ENCODE measurements at places on chromosomes 1 and 21. TPM values are rescaled to one million over a fixed set of nuclear protein-coding genes. Genes with fewer than 3 reads are reported as not detected.

TINAGL1 gene
- 0.69 TPM for total RNA-seq

PTCH2 gene
- total RNA-seq, result 0.20 TPM

S100B gene
- total RNA-seq, result not detected

KCND3 gene
- total RNA-seq, result not detected

All from A549 treated with RU486 at 1 μM for 4 hours (cell line).